ENCODE measurements at places on chromosomes 12 and 14. TPM values are rescaled to one million over a fixed set of nuclear protein-coding genes. Genes with fewer than 3 reads are reported as not detected.

The OR4E2 gene
- not detected for total RNA-seq

The ATG14 gene
- total RNA-seq: 18.4 TPM

The EML1 gene
- 0.23 TPM for total RNA-seq

The PZP gene
- not detected for total RNA-seq

The LYZ gene
- total RNA-seq: 40.5 TPM

Data from CD4-positive, alpha-beta memory T cell (primary cell).